ENCODE measurements at places on chromosomes 13 and 19.

- no peak for DNase-seq
- peaks cover 21% of the 10 kb centered on the region for H3K27me3 ChIP-seq
- no peaks in the 10 kb centered on the region for H3K36me3 ChIP-seq
- H3K4me1 ChIP-seq = no peaks in the 10 kb centered on the region
These were observed 14.4 kb downstream of the C3 start for GRCh38 chr19:6705931-6706632.

- DNase-seq = peak; percentile 89
- H3K27ac ChIP-seq = peak within 1 kb of the TSS; percentile 68
- H3K36me3 ChIP-seq = no peaks in the 10 kb centered on the region
- peak within 1 kb of the TSS; percentile 63 for H3K4me3 ChIP-seq
These were observed at the start of gene MIER2 for GRCh38 chr19:344625-345319. Gene MIER2, minus strand, starts transcription at chr19:344796. Its CDS starts 14 bp downstream, at chr19:344782.

GRCh38 chr19:2207991-2208860 is 27.9 kb downstream of the PLEKHJ1 start:
- H3K36me3 ChIP-seq = peaks cover 15% of the 10 kb centered on the region
- H3K27ac ChIP-seq = no peak overlapping the region
- no peaks in the 10 kb centered on the region for H3K27me3 ChIP-seq

DNA sequence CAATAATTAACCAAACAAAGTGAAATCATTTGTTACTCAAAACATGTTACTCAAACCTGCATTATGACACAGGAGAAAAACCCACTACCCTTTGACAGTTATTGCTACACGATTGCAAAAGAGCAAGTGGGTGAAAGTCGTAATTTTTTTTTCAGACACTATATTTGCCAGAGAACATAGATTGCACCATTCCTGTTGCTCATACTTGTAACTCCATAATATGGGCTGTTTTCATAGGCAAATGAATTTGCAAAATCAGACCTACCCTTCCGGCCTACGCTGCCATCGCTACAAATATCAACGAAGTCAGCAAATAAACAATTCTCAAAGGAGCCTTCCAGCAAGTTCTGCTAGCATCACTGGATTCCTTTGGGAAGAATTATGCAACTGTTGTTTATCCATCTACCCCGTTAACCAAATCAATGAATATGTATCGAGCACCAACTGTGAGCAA is 396.5 kb downstream of the IRS2 start:
- no peaks in the 10 kb centered on the region for H3K36me3 ChIP-seq

DNA sequence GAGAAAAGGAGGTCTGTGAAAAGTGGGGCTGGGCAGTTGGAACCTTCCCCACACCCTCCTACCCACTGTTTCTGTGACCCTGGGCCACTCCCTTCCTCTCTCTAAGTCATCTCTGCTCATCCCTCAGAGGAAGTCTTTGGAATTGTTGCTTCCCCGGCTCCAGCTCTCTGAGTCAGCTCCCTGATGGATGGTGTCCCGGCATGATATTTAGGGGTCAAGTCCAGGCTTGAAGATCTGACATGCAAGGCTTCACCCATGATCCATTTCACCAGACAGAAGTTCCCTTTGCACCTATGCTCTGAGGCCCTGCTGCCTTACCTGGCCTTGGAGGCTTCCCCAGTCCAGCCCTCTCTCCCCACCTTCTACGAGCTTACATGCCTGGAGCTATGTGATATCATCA is 13.3 kb downstream of the EXOC3L2 start:
- H3K36me3 ChIP-seq = no peaks in the 10 kb centered on the region
- no peak for DNase-seq
- no peaks in the 10 kb centered on the region for H3K4me1 ChIP-seq
- no peaks in the 10 kb centered on the region for H3K27me3 ChIP-seq

- no peak overlapping the region for H3K27ac ChIP-seq
- H3K27me3 ChIP-seq = no peaks in the 10 kb centered on the region
These were observed 82.2 kb downstream of the TNFSF11 start for GRCh38 chr13:42656161-42656560.

- no peaks in the 10 kb centered on the region for H3K4me1 ChIP-seq
- DNase-seq = peak; percentile 16
- H3K36me3 ChIP-seq = no peaks in the 10 kb centered on the region
- H3K27me3 ChIP-seq = no peaks in the 10 kb centered on the region
These were observed 146.7 kb downstream of the SOX1 start for GRCh38 chr13:112213467-112214255.

GRCh38 chr13:88651531-88651930 is 980.4 kb downstream of the SLITRK5 start:
- no peaks in the 10 kb centered on the region for H3K27me3 ChIP-seq
- H3K4me1 ChIP-seq = no peaks in the 10 kb centered on the region
- DNase-seq = no peak
- H3K27ac ChIP-seq = no peak overlapping the region
- no peak overlapping the region for H3K4me3 ChIP-seq

GRCh38 chr13:84417416-84417815 is 535.1 kb upstream of the SLITRK1 start:
- no peaks in the 10 kb centered on the region for H3K36me3 ChIP-seq
- H3K4me1 ChIP-seq = no peaks in the 10 kb centered on the region
- H3K27ac ChIP-seq = no peak overlapping the region
- DNase-seq = no peak
- H3K27me3 ChIP-seq = no peaks in the 10 kb centered on the region

DNA sequence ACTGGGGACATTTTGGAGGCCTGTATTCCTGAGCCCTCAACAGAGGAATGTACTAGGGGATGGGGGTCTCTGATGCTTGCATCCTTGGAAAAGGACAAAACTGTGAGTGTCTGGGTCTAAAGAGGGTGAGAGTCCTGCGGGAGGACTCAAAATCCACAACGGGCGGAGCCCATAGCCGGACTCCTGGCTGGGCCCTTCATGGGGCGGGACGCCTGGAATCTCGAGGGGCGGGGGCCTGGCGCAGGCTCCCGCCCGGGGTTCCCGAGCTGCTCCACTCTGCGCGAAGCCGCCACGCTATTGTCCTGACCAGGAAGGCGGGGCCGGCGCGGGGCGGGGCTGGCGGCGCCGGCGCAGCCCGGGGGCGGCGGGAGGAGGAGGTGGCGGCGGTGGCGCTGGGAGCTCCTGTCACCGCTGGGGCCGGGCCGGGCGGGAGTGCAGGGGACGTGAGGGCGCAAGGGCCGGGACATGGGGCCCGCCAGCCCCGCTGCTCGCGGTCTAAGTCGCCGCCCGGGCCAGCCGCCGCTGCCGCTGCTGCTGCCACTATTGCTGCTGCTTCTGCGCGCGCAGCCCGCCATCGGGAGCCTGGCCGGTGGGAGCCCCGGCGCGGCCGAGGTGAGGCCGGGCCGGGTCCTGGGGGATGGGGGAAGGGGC is at the start of gene APLP1:
TSS of gene APLP1 (plus strand) at position 403 of the 651 bp plus-strand sequence. CDS start at position 466, 63 bp downstream.
- H3K27me3 ChIP-seq = no peaks in the 10 kb centered on the region
- H3K27ac ChIP-seq = no peak within 1 kb of the TSS
- H3K4me1 ChIP-seq = no peaks in the 10 kb centered on the region

GRCh38 chr13:39929583-39929982 is 274.1 kb downstream of the COG6 start:
- no peaks in the 10 kb centered on the region for H3K27me3 ChIP-seq
- no peaks in the 10 kb centered on the region for H3K4me1 ChIP-seq
- H3K36me3 ChIP-seq = no peaks in the 10 kb centered on the region
- H3K27ac ChIP-seq = no peak overlapping the region

- H3K4me3 ChIP-seq = no peak overlapping the region
- DNase-seq = peak; percentile 85
- H3K4me1 ChIP-seq = peaks cover 16% of the 10 kb centered on the region
- no peaks in the 10 kb centered on the region for H3K27me3 ChIP-seq
- H3K27ac ChIP-seq = peak overlapping the region; percentile 80
These were observed 1.5 kb upstream of the FTL start for GRCh38 chr19:48963371-48964204.

- no peaks in the 10 kb centered on the region for H3K27me3 ChIP-seq
- no peaks in the 10 kb centered on the region for H3K4me1 ChIP-seq
- H3K27ac ChIP-seq = no peak overlapping the region
- no peak overlapping the region for H3K4me3 ChIP-seq
- H3K36me3 ChIP-seq = no peaks in the 10 kb centered on the region
These were observed 116.0 kb downstream of the ZNF536 start for GRCh38 chr19:30488191-30488590.

GRCh38 chr13:67013709-67014108 is 216.4 kb downstream of the PCDH9 start:
- no peak overlapping the region for H3K27ac ChIP-seq
- no peak for DNase-seq
- no peaks in the 10 kb centered on the region for H3K36me3 ChIP-seq
- no peaks in the 10 kb centered on the region for H3K4me1 ChIP-seq
- no peaks in the 10 kb centered on the region for H3K27me3 ChIP-seq

DNA sequence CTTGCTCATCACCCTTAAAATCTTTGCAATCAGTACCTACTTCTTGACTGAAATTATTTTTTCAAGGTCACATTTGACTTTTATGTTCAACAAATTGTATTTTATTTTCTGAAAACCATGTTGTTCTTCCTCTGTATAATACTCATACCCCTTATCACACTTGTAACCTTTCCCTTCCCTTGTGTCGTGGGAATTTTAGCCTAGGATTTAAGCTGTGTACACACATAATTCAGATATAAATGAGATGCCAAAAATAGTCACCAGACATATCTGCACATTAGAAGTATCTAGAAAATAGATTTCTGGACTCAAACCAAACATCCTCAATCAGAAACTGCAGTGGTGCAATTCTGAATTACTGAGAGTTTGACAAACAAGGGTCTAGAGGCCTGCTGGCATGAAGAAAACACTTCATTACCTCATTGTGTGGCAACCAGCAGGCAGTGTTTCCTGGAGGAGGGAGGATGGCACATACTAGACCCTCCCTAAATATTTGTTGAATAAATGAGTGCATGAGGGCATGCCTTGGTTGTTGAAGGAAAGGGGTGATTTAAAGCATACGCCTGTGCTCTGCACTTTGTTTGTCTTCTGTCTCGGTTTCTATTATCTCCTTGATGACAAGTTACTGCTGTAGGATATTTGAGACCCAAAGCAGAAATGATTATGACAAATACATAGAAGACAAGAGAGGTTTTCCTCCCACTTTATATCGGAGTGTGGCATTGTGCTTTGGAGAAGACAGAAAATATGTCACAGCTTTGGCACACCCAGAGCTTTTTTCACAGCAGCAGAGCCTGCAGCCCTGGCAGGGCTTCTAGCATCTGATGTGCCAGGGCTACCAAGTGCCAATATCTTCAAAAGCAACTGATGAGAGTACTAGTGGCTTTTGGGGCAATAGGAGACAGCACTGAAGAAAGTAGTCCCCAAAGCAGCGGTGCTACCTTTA is 881.1 kb downstream of the PCDH9 start:
- no peak overlapping the region for H3K27ac ChIP-seq
- no peaks in the 10 kb centered on the region for H3K4me1 ChIP-seq
- H3K36me3 ChIP-seq = no peaks in the 10 kb centered on the region

DNA sequence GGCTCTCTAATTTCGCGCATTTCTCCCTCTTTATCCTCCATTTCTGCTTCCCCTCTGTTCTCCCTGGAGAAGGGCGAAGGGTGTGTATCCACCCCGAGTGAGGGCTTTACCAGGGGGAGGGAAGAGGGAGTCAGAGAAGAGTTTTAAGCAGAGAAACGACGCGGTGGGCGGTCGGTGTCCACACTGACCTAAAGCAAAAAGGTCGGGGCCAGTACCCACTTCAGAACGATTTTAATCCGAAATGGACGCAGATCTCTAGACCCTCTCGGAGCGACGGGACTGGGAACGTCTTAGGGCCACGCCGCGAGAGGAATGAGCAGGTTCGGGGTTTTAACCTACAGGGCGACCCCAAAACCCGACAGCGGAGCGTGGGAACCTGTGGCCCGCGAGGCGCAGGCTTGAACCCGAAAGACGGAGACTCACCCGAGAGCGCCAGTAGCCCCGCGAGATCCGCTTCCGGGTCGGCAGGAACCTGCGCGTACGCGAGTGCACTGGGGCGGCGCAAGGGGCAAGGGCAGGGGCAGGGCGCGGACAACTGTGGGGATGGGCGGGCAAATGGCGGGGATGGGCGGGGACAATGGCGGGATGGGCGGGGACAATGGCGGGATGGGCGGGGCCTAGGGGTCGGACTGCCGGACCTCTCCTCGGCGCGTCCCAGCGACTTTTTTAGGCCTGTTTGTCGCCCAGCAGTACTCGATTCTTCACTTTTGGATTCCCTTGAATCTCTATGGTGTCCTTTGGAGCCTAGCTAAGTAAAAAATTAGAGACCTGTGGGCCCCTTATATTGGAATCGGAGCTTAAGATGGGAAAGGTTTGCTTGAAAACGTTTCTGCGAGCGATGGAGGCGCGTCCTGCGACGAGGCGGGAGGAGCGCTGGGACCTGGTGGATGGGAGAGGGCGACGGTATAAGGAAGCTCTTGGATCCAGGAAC is at the start of gene ZNF677:
TSS of gene ZNF677 (minus strand) at position 463 of the 931 bp plus-strand sequence. CDS start 3,323 bp downstream, outside the sequence.
- no peaks in the 10 kb centered on the region for H3K4me1 ChIP-seq
- no peaks in the 10 kb centered on the region for H3K27me3 ChIP-seq
- H3K36me3 ChIP-seq = peaks cover 27% of the 10 kb centered on the region
- peak within 1 kb of the TSS; percentile 77 for H3K4me3 ChIP-seq
- H3K27ac ChIP-seq = peak within 1 kb of the TSS; percentile 86
- peak; percentile 93 for DNase-seq

- peak; percentile 27 for DNase-seq
- H3K4me1 ChIP-seq = peaks cover 11% of the 10 kb centered on the region
- H3K27me3 ChIP-seq = no peaks in the 10 kb centered on the region
These were observed 15.9 kb upstream of the EPHX3 start for GRCh38 chr19:15248106-15248505.

DNA sequence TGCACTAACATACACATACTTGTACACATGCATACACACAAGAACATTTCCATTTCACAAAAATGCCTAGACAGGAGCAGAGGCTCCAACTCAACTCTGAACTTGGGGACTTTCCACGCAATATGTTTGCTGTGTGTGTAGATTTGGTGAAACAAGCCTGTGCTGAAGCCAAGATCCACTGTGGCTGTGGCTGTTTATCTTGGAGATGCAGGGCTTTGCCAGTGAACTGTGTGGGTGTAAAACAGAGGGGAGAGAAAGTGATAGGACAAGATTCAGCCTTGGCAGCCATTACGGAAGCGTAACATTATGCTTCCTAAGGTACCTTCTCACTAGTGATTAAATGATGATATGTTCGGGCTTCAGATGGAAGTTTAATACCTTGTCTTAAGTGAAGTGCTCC is 73.2 kb upstream of the MBNL2 start:
- no peaks in the 10 kb centered on the region for H3K36me3 ChIP-seq
- no peaks in the 10 kb centered on the region for H3K27me3 ChIP-seq
- no peak overlapping the region for H3K4me3 ChIP-seq
- no peak for DNase-seq
- H3K4me1 ChIP-seq = peaks cover 11% of the 10 kb centered on the region

DNA sequence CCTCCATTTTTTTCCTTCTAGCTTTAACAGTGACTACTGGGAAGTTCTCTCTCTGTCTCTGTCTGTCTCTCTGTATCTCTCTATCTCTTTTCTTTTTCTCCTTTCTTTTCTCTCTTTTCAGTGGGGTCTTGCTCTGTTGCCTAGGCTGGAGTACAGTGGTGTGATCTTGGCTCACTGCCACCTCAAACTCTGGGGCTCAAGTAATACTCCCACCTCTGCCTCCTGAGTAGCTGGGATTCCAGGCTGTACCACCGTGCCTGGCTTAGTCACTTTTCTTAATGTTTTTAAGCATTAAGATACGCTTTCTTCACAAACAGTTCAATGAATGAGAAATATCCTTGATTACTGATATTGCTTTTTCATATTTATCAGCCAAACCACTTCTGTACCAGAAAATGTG is 13.1 kb downstream of the PCCA start:
- peaks cover 10% of the 10 kb centered on the region for H3K36me3 ChIP-seq
- no peak overlapping the region for H3K4me3 ChIP-seq
- H3K27ac ChIP-seq = no peak overlapping the region

GRCh38 chr19:27860309-27860934 is 1352.5 kb downstream of the UQCRFS1 start:
- no peaks in the 10 kb centered on the region for H3K36me3 ChIP-seq
- no peak for DNase-seq
- H3K27me3 ChIP-seq = no peaks in the 10 kb centered on the region
- no peak overlapping the region for H3K27ac ChIP-seq
- no peaks in the 10 kb centered on the region for H3K4me1 ChIP-seq

Measured in lung (tissue), 17 donors.